ENCODE measurements at places on chromosomes 16 and 17.

DNA sequence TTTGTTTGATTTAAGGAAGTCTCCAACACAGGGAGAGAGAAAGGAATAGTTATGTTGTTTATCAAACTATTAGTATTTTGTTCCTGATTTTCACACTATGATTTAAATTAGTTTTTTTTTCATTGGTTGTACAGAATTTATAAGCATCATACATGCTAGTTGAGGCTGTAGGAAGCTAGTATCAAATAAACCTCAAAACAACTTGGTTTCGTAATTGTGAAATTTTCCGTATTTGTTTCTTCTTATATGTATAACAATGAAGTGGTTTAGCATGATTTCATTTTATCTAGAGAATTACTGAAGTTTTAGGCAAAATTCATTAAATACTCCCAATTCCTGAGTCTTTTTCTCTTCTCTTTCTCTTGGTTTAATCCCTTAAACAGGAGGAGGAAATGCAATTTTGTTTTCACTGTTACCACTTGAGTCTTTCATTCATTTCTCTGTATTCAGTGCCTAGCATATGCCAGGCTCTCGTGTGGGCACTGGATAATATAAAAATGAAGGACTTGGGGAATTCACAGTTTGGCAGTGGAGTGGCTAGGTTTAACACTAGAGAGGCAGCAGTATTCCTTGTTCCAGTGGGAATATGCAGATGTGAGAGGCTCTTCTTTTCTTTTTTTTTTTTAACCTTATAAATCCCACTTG, 1.8 kb downstream of the CYLD start:
- DNase-seq, result no peak

DNA sequence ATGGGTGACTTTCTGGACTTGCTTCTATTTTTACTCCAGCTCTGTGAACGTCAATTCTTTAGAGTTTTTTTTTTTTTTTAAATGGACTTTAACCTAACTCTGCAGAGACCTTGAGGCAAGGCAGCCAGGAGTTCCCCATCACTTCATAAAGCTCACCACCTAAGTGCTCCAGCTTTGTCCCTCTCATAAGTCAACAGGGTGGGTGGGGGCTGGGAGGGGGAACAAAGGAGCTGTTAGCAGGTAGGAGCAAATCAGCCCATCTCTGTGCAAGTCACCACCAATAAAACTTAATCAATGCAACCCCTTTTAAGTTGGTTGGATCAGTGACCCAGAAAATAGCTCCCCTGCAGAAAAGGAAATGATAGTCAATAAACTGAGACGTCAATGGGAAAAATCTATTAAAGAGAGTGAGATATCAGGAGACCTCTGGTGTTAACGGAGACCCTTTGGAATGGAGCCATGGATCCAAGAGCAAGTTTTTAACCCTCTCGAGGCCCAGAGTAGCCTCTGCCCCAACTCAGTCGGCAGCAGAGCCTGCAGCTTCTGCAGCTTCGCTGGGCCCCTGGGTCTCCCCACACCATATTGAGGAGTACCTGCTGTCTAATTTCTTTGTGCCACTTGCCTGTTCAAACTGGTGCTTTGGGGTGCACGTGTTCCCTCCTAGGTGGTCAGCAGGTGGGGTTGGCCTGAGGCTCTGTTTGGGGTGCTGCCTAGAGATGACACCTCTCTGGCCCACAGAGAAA, 27.6 kb upstream of the ETV4 start:
- DNase-seq, result no peak

- DNase-seq, result no peak
These were observed 177.7 kb downstream of the MRTFB start for GRCh38 chr16:14248791-14249190.

DNA sequence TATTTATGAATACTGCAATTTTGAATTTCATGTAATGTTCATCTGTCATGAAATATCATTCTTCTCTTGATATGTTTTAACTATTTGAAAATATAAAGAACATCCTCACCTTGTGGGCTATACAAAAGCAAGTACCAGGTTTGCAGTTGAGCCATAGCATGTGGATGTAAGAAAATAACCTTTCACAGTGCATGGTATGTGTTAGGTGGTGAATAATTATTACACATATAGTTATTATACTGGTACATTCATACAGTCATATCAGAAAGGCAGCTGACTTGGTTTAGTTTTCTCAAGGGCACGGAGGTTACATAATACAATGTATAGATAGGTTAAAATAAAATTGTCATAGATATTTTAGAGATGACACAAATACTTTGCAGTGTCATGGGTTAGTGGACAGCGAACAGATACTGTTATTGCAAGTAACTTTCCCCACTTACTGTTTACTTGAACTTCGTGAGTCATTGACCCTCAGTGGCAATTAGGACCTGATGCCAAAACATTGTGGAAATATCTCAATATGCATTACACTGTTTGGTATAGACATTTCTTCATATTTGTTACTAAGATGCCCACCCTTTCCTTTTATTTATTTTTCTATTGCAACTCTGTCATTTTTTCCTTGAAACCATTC, 445.4 kb upstream of the GOT2 start:
- no peak for DNase-seq

GRCh38 chr16:16925432-16925831, 545.3 kb downstream of the XYLT1 start:
- no peak for DNase-seq

DNA sequence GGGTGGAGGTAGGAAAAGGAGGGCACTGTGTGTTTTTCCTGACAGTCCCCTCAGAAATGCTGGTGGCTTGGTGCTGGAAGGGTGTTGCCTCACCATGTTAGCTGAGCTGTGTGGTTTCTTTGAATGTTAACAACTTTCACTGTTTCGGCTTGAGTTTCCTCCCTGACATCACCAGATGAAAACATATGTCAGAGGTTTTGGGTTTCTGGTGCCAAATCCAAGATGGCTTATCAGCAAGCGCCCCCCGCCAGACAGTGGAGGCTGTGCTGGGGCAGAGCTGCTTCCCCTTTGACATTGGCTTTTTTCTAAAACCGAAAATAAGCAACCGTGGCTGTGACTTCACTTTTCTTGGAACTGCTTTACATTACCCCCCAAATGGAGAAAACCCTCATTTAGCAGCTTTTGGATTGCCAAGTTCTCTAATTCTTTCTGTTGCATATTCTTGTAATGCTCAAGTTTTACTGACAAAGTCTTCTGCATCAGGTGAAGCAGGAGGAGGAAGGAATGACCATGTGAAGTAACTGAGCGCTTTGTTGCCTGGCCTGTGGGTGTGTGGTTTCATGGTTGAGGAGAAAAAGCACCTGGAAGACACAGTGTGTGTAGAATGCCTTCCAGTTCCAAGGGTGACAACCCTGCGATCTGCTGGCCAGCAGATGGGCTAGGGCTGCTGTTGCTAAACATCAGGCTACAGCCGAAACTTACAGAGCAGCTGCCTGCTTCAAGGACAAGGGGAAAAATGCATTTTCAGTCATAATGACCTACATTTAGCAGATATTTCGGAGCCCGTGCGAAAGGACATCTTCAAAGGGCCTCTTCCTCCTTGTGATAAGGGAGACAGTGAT, 9.7 kb downstream of the RMI2 start:
- DNase-seq, result peak; percentile 19

- DNase-seq, result no peak
These were observed 9.1 kb upstream of the CRISPLD2 start for GRCh38 chr16:84810518-84811273.

DNA sequence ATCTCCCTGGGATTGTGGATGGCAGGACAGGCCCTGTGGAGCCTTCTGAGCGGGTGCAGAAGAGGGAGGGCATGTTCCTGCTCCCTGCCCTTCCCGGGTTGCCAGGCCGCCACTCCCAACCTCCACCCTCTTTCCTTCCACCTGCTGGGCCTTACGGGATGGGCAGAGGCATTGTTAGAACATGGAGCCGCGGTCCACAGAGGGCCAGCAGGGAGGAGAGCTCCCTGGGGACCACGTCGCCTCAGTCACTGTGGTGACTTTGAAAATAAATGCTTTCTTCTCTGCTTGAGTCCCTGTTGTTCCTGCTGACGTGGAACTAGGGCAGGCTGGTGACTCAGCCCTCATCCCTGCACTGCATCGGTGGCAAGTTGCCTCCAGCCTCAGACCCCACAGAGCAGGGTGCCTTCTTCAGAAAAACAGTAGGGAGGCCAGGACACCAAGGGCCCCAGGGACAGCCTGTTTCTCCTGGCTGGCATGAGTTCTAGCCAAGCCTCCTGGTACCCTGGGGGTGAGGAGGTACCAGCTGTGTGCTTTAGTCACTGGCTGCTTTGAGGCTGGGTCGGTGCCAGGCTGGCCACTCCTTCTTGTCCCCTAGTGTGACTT, 224.9 kb downstream of the SEC14L1 start:
- DNase-seq, result no peak

DNA sequence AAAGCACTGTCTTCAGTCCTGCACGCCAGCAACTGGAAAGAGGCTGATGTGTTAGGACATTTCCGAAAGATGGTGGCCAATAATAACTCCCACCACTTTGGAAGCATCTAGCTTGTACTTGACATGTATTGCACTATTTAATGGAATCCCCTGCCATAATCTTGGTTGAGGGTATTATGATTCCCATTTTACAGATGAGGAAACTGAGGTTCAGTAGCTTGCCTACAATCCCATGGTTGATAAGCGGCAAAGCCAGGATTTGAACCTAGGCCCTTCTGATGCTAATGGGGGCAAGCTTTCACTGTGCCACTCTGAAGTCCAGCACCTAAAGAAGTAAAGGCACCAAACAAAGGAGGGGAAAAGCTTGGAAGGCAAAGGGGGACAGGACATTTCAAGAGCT, 8.0 kb downstream of the CACNG5 start:
- no peak for DNase-seq

- no peak for DNase-seq
These were observed 31.7 kb downstream of the DRC3 start for GRCh38 chr17:18004345-18004744.

GRCh38 chr17:32558326-32558955, 71.6 kb downstream of the CDK5R1 start:
- DNase-seq, result no peak

- no peak for DNase-seq
These were observed 21.5 kb downstream of the MYO18A start for GRCh38 chr17:29158488-29159275.

- DNase-seq, result no peak
These were observed 4.8 kb downstream of the IRX5 start for GRCh38 chr16:54935266-54935968.

GRCh38 chr16:60100371-60100770, 1366.3 kb upstream of the GOT2 start:
- no peak for DNase-seq

- DNase-seq, result no peak
These were observed 40.1 kb downstream of the PEMT start for GRCh38 chr17:17551361-17551760.

DNA sequence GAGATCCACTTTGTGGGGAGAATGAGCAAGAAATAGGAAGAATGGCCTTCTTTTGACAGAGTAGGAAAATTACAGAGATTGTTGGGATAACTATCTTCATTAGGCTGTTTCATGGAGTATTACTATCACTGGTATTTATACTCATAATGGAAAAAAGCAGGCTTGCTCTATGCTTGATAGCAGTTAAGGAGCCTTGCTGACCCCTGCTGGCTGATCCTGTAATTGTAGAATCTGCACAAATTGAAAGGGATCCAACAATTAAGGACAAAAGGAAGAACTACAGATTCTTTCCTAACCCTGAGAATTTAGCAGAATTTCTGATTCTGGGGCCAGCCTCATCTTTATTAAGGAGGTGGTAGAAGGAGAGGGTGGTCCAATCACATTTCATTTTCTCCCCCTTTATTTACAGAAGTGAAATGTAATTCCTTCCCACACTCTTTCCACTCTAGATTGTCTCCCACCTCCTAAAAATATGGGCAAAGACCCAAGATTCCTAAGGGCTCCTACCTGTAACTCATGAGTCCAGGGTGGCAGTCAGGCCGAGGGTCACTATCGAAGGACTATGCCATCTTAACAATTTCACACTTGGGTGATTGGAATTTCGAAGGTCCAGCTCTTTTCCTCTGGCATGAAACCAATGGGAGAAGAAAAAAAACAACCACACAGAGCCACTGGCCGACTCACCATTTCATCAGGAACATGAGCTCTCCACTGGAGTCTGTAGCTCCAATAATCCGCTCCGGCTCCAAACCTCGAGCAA, 26.3 kb downstream of the NFE2L1 start:
- peak; percentile 50 for DNase-seq

DNA sequence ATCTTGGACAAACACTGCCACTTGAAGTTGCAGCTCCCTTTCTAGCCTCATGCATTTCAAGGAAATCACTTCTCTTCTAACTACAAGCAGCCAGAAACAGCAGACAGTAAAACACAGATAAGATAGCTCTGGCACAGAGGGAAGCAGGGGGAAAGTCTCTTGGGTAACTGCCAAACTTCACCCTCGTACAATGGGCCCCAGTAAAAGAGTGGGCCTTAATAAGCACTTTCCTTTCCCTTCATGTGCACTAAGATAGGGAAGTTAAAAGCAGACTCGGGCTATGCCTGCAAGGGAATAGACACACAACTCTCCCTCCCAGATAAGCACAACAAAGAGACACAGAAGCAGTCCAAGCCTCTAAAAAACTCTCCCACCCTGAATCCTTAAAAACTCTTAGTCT, 4.2 kb upstream of the KRTAP4-5 start:
- no peak for DNase-seq

DNA sequence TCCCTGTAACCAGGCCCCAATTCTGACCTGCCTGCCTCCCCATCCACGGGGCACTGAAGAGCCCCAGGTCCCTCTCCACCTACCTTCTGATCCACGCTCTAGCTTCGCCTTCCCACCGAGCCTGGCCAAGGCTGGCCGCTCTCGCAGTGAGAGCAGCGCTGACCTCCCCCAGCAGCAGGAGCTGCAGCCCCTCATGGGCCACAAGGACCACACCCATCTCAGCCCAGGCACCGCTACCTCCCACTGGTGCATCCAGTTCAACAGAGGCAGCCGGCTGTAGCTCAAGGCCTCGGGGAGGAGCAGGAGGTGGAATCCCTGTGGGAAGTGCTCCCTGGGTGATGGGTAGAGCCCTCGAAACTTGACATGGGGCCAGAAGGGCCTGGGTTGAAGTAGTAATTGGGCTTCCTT, 8.4 kb upstream of the PLEKHG4 start:
- no peak for DNase-seq

GRCh38 chr16:57364143-57364542, 5.6 kb downstream of the CCL22 start:
- DNase-seq, result no peak

GRCh38 chr17:80839511-80839941, 152.1 kb upstream of the CHMP6 start:
- DNase-seq, result no peak

GRCh38 chr17:30398328-30399041, 19.8 kb downstream of the CPD start:
- DNase-seq, result no peak

All from activated CD4-positive, CD25-positive, alpha-beta regulatory T cell (primary cell).